ENCODE measurements at places on chromosomes 12 and 14.

DNA sequence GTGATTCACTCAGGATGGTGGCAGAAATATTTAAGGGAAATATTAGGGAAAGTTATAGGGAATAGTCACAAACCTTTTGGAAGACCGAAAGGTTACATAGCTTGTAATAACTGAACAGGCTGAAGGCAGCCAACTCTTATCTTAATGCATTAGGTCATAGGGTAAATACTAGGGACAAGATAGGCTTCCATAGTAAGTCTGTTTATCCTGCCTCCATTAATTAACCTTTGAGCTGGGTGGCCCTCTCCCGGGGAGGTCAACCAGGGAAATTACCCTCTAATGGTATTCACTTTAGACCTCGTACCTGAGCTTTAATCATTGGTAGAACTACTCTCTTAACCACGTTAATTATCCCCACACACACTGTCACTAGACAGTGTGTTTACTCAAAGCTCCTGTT is 981.8 kb downstream of the SLC16A7 start:
- DNase-seq: no peak

GRCh38 chr12:54182981-54183380 is 5.8 kb downstream of the SMUG1 start:
- no peak for DNase-seq

DNA sequence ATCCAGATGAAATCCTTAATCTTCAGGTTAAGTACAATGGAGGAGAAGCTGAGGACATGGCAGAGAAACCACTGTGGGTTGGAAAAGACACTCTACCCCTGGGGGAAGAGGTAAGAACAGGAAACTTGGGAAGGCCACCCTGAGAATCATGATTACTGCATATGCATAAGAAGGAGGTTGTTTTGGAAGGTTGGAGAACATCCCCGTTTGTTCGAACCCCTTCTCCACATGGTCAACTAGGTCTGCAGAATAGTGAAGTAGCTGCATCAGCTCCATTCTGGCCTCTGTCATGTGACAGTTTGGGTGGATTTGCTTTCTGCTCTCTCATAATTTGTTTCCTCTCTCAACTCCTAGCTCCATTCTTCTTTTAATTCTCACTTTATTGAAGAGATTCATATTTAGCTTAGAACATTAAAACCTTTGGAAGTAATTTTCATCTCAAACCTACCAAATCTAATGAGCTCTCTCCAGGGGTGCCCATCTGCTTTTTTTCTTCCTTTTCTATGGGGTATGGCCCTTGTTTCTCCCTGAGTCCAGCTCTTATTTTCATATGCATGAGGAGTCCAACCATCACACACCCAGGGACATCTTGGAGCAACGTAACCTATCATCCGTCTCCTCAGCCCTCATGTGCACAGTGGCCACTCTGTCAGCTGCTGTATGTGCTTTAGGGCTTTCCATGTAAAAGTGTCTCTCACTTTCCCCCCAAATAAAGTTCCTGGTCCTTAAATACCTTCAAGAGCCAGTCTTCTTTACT is 820.3 kb downstream of the TMEM121 start:
- no peak for DNase-seq

DNA sequence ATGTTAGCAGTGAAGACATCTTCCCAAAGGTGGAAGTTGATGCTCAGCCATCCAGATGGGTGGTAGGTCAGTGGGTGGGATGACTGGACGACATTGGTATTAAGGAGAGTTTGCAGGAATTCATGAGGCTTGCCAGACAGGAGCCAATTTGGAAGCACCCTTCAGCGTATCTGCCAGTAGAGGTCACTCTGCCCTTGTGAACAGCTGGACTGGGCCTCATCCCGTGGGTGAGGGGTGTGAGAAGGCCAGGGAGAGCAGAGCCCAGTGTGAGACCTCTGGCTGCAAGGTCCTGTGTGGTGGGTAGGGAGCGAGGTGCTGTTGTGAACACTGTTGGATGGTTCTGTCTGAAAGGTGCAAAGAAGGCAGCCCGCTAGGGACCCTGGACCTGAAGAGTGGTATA is 37.7 kb downstream of the SLC5A8 start:
- DNase-seq: no peak

GRCh38 chr14:96681829-96682228 is 115.4 kb upstream of the VRK1 start:
- no peak for DNase-seq

- DNase-seq: no peak
Measured at GRCh38 chr14:73162251-73162650, 25.9 kb downstream of the PSEN1 start.

GRCh38 chr14:103748534-103748857 is 32.9 kb downstream of the ZFYVE21 start:
- peak; percentile 68 for DNase-seq

DNA sequence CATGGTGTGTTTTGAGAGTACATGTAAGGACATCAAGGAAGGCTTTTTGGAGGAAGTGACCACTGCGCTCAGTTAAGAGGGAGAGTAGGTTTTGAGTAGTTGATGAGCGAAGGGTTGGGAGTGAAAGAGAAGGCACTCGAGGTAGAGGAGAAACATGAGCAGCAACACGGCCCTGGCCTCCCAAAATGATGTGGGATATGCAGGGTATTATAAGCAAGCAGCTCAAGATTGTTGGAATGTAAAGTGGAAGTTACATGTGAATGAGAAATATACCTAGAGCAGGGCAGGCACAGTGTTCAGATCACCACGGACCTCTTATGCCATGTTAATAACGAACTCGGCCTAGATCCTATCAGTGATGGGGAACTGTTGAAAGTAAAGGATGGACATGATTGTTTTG is 2.1 kb upstream of the ARHGDIB start:
- no peak for DNase-seq

DNA sequence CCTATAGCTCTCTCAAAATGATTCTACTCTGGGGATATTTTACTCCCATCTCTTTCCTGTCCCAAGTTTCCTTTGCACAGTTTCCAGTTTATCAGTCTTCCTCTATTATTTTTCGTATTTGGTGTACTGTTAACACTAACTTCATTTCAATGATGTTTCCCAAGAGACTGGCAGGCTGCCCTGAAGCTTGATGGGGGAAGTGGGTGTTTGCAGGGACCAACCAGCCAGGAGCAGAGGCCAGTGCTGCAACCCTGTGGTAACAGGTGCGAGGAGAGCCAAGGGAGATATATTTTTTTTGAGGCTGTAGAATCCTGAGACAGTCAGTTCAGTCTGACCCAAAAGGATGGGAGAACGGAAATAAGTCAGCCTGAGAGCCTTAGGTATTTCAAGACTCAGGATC is 11.8 kb upstream of the CEBPE start:
- no peak for DNase-seq

- DNase-seq: no peak
Measured at GRCh38 chr12:10084733-10085132, 14.1 kb downstream of the CLEC1A start.

GRCh38 chr14:70567791-70568190 is 32.7 kb downstream of the MED6 start:
- no peak for DNase-seq

- DNase-seq: peak; percentile 68
Measured at GRCh38 chr12:57479376-57480115, at the start of gene ARHGAP9. Gene ARHGAP9 (minus strand): TSS chr12:57479866. CDS start chr12:57479406, 460 bp downstream.

DNA sequence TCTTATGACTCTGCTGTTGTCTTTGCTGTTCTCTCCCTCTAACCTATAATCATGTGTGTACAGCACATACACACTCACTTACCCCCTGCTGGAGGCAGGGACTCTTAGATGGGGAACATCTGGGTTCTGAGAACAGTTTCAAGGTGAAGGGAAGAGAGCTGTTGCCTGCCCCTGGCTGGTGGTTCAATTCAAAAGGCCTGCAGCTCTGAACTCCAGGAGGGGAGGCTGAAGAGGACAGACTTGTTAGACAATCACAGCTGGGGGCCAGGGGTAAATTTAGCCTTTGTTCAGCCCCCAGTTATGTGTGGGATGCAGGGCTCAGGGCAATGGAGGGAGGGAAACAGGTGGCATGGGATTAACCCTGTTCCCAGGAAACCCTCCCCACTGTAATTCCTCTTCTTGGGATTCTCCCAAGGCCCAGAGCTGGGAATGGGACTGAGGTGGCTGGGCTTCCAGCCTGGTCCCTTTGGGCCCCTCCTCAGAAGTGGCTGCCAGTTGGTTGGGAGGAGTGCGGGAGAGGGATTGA is 1.9 kb downstream of the MYL6B start:
- no peak for DNase-seq
